ENCODE measurements at places on chromosomes 2 and 18.

GRCh38 chr2:234257859-234258561 is 207.5 kb downstream of the SPP2 start:
- no peak for DNase-seq

DNA sequence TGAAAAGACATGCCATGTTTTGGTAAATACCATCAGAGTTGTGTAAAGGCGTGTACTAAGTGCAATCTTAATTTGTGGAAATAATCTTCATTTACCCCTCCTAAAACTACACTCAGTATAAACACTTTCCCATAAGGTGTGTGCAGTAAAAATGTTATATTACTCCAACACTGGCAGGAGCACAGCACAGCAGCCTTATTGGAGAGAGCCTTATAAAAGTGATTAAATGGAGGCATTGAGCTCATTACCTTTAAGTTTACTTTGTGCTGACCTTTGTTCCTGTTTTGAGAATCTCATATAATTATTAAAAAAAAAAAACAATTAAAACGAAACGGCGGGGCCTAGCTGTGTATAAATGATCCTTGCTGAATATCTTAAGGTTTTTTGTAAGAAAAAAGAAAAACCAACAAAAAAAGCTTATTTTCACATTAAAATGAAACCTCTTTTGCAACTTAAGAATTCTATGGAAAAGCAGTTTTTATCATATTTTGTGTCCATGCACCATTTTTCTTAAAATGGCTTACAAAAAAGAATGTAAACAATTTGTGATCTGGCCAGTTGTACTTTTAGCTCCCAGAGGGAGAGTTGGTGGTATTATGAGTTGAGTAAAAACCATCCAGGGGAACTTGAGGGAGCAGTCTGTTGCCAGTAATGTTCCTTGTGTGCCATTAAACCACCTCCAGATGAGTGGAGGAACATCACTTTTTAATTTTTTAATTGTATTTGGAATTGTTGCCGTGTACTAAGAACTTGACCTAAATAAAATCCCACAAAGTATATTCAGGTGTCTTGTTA is 103.4 kb downstream of the ABI2 start:
- DNase-seq = no peak

DNA sequence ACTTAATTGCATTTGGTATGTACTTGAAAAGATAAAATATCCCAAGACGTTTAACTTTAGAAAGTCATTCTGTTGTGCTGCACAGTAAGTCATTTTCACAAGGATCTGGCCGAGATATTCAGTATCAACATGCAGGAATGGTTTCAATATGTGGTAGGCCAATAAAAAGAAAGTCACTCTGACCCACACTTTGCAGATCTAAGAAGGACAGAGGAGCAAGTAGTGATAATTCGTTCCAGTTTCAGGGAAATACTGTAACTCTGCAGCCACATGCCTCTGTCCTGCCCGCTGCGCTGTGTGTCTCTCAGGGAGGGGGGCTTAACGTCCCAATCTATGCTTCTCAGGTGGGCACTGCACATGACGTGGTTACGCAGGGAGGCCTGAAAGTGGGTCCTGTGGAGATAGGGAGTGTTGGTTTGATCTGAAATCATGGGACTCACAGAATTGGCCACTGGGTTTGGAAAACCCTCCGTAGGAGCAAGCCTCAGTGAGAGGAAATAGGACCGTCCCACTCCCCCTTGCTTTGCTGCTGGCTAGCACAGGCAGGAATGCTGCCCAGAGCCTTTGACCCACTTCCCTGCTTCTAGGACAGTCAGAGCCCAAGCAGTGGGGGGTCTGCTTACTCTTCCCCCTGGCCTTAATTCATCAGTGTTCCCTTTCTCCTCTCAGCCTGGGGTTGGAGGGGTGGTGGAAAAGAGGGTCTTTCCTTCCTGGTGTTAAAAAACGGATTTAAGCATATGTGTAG is 314.7 kb upstream of the SPRED2 start:
- no peak for DNase-seq

GRCh38 chr2:217632043-217632442 is 370.8 kb downstream of the TNS1 start:
- no peak for DNase-seq

GRCh38 chr2:53087874-53088461 is 679.6 kb upstream of the CHAC2 start:
- DNase-seq = no peak

DNA sequence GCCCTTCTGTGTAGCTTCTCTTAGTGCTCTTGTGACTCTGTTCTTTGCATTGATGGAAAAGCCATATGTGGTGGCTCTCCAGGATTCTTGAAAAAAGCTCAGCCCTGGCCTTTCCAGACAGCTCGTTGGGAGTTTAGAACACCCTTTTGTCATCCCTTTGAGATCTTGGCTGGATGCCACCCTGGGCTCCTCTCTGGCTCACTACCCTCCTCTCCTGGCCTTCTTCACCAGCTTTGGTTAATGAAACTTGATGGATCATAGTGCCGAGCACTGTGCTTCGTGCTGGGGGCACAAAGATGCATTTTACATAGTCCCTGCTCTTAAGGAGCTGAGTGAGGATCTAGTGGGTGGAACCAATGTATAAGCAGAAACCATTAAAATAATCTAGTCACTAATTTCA is 15.6 kb upstream of the FHOD3 start:
- DNase-seq = no peak

GRCh38 chr2:152419944-152420343 is 85.0 kb downstream of the FMNL2 start:
- no peak for DNase-seq

GRCh38 chr2:218569038-218569431 is 396 bp downstream of the CNOT9 start:
- DNase-seq = peak; percentile 42

GRCh38 chr18:36412778-36413177 is 115.3 kb downstream of the FHOD3 start:
- DNase-seq = no peak

- peak; percentile 6 for DNase-seq
These were observed 88.2 kb downstream of the PLB1 start for GRCh38 chr2:28583899-28584553.

DNA sequence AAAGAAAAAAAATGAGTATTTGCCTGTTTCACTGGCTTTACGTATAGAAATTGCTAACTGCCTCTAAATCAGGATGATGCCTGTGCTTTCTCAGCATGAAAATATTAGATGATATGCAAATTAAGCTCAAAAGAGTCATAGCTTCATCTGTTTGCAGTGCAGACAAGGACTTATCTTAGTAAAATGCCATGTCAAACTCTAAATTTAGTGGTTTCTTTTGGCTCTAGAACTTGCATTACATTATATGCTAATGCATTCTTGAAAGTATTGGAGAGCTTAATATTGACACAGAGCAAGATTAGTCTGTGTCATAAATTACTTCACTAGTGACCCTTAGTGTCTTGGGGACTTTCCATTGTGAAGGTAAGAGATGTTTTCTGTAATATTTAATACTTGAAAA is 1109.1 kb upstream of the NRXN1 start:
- DNase-seq = no peak

- DNase-seq = no peak
These were observed 153.0 kb upstream of the LRATD1 start for GRCh38 chr2:14479486-14479885.

DNA sequence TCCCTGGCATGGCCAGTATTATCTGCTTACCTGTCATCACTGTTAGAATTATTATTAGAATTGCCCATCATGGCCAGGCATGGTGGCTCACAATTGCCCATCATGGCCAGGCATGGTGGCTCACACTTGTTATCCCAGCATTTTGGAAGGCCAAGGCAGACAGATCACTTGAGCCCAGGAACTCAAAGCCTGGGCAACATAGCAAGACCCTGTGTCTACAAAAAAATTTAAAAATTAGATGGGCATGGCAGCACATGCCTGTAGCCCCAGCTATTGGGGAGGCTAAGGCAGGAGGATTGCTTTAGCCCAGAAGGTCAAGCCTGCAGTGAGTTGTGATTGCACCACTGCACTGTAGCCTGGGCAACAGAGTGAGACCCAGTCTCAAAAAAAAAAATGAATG is 27.4 kb upstream of the ID2 start:
- no peak for DNase-seq

DNA sequence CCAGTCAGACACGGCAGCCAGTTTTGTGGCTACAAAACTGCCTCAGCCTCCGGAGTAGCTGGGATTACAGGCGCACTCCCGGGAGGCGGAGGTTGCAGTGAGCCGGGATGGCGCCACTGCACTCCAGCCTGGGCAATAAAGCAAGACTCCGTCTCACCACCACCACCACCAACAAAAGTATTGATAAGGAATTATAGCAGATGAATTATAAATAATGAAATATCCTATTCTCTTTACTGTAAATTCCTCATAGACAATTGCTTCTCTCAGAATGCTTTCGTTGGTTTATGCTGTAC is 1.4 kb upstream of the FAM161A start:
- no peak for DNase-seq

DNA sequence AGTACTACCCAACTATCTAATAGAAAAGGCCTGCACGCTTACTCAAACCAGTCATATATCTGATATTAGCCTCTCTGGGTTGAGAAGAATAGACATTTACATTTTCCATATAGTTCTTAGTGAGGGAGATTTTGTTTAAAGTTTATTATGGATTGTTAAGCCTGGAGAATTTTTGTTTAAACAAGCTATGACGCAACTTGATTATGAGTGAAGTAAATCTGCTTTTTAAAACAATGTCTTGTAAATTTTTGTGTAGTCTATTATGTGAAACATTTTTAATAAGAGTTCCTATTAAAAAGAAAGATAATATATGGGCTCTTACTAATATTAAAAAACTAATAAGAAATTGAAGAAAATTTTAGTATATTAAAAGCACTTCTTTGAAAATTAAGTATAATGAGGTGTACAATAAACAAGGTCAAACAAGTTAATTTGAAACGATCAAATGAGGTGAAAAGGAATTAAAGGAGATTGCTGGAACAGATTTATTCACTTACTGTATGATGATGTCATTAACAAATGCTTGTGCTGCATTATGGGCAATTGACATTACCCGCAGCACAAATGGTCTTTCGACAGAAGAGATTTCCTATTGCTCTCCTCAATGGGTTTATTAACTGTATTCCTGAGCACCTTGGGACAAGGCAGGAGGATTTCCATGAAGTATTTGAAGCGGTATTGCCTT is 229.2 kb upstream of the SMIM21 start:
- DNase-seq = no peak

DNA sequence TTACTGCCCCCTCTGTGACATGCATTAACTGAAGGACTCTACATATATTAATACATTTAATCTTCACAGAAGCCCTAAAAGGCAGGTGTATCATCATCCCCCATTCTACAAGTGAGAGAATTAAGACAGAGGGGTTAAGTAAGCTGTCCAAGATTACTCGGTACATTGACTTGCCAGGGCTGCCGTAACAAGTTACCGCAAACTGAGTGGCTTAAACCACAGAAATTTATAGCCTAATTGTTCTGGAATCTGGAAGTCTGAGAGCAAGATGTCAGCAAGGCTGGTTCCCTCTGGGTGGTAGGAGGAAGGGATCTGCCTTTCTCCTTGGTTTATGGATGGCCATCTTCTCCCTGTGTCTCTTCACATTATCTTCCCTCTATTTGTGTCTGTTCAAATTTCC is 605.5 kb downstream of the EPHA4 start:
- no peak for DNase-seq

DNA sequence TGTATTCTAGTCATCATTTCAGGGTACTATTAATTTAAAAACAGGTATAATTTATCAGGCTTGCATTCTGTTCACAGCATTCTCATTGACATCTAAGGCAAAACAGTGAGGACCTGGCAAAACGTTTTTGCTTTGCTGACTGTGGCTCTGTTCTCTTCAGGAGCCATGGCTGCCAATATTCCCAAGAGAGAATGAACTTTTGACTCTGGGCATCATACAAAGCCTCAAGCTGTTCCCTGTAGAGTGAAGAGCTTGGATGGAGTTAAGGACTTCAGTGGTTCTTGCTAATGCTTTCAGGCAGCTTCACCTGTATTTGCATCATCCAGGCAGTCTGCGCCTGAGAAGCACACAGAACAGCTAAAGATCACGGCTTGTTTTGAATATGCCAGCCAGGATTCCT is 65.9 kb upstream of the CAVIN2 start:
- DNase-seq = no peak

DNA sequence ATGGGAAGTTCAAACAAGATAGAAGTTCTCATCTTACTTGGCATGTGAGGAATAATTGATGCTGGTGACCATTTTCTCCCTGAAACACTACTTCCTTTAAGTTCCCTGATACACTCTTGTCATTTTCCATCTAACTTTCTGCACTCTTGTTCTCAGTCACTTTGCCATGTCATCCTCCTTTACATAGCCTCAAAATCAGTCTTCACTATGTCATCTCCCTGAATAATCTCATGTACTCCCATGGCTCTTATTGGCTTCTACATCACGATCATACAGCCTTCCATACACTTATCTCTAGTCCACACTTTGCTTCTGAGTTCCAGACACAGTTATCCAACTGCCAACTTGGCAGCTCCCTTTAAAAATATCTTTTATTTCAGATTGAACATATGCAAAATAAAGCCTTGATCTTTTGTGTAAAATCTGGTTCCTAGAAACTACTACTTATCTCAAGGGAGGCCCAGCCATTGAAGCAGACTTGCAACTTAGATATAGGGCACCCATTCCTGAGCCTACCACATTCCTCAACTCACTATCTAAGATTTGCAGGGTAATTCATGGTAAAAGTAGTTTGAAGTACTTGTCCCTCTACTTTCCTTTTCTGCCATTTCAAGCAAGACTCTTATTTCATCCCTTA is 1070.2 kb upstream of the NXPH2 start:
- no peak for DNase-seq

- no peak for DNase-seq
These were observed 52.9 kb upstream of the IMP4 start for GRCh38 chr2:130289780-130290179.

DNA sequence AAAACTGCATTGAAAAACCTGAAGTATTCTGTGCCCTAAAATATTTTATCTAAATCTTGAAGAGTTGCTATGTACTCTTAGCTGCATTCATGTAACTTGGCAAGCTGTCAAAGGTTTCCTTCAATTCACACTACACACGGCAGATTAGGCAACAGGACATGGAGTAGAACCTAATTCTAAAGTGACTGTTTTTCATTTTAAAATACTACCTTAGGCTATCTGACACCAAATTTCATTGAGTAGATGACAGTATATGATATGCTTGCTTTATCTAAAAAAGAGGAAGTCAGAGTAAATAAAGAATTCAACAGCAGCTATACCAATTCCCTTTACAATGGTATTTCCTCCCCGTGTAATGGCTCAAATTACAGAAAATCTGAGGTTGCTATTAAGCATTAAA is 45.4 kb downstream of the EXOC6B start:
- no peak for DNase-seq

- DNase-seq = no peak
These were observed 127.1 kb downstream of the SOCS6 start for GRCh38 chr18:70415823-70416488.

GRCh38 chr2:134372141-134372540 is 118.3 kb downstream of the MGAT5 start:
- DNase-seq = no peak

GRCh38 chr2:10338270-10339188 is 35.8 kb downstream of the HPCAL1 start:
- no peak for DNase-seq

GRCh38 chr18:12283666-12284065 is 24.4 kb upstream of the TUBB6 start:
- DNase-seq = no peak

GRCh38 chr2:72916743-72917137 is 579 bp upstream of the EMX1 start:
- no peak for DNase-seq

GRCh38 chr2:124822516-124822915 is 797.4 kb downstream of the CNTNAP5 start:
- no peak for DNase-seq

GRCh38 chr18:44637210-44638033 is 43.3 kb upstream of the SETBP1 start:
- no peak for DNase-seq

GRCh38 chr2:48620604-48621003 is 2.9 kb downstream of the GTF2A1L start:
- DNase-seq = no peak

Measured in stimulated activated CD4-positive, alpha-beta T cell treated with anti-CD3 and anti-CD28 coated beads, Interleukin-15, amount 100 ng/mL, for 1 hour (primary cell).